Adrenal gland (tissue), 19 donors: ENCODE measurements at places on chromosomes 11 and 22. TPM values are rescaled to one million over a fixed set of nuclear protein-coding genes. Genes with fewer than 3 reads are reported as not detected.

Gene OR8G5
- not detected for total RNA-seq

Gene FDXACB1
- 6.3 TPM for total RNA-seq

Gene PDGFB
- total RNA-seq: 7.5 TPM

- H3K36me3 ChIP-seq: no peaks in the 10 kb centered on the region
- H3K4me3 ChIP-seq: no peak overlapping the region
These were observed 3.1 kb downstream of the AP1B1 start for GRCh38 chr22:29385151-29385704.

GRCh38 chr11:126546694-126547093, 191.2 kb downstream of the ST3GAL4 start:
- H3K27ac ChIP-seq: no peak overlapping the region
- no peak for DNase-seq
- no peaks in the 10 kb centered on the region for H3K27me3 ChIP-seq

GRCh38 chr11:23252426-23252825, 392.2 kb upstream of the CCDC179 start:
- H3K36me3 ChIP-seq: no peaks in the 10 kb centered on the region
- H3K27me3 ChIP-seq: no peaks in the 10 kb centered on the region

GRCh38 chr11:42967653-42968052, 344.1 kb upstream of the API5 start:
- H3K36me3 ChIP-seq: no peaks in the 10 kb centered on the region
- no peak for DNase-seq
- no peak overlapping the region for H3K27ac ChIP-seq
